Stimulated activated CD4-positive, alpha-beta T cell treated with anti-CD3 and anti-CD28 coated beads, Interleukin-2, amount 100 ng/mL, for 48 hours (primary cell): ENCODE measurements at places on chromosomes 5 and 9.

GRCh38 chr9:33820231-33820745 lies 3.3 kb downstream of the UBE2R2 start:
- DNase-seq = no peak

DNA sequence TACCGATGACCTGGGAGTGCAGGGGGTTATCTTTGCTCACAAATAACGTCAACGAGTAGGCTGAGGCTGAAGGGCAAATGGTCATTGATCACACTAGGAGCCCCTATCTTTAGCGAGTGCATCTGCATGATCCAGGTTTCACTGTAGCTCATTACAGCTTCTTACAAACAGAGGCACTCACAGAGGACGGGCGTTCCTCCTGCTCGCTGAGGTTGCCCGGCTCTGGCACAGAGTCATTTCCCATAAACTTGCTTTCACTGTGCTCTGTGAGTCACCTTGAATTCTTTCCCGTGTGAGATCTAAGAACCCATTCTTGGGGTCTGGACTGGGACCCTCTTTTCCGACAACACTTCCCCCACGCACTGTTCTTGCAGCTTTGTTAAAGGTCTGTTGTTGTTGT lies 1.9 kb upstream of the PAEP start:
- DNase-seq = no peak

GRCh38 chr9:133026426-133026825 lies 4.4 kb upstream of the GTF3C5 start:
- DNase-seq = no peak

DNA sequence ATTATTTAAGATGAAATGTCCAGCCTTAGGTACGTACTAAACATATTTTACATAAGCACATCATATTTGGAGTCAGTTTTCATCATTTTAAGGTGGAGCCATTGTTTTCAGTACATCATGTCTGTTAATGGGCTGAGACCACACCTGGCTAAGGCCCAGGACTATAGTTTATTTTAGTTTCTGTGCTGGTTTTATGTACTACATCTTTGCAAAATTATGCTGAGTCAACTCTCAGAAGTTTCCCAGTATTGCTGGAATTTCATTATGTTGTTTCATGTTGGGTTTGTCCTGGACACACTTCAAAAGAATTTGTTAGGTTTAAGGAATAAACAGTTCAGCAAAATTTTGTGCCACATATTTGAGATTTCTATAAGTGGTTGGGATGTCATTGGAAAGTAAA lies 171.2 kb downstream of the CCDC171 start:
- DNase-seq = no peak

- DNase-seq = no peak
These were observed 176.4 kb downstream of the CD180 start for GRCh38 chr5:67020096-67020615.

DNA sequence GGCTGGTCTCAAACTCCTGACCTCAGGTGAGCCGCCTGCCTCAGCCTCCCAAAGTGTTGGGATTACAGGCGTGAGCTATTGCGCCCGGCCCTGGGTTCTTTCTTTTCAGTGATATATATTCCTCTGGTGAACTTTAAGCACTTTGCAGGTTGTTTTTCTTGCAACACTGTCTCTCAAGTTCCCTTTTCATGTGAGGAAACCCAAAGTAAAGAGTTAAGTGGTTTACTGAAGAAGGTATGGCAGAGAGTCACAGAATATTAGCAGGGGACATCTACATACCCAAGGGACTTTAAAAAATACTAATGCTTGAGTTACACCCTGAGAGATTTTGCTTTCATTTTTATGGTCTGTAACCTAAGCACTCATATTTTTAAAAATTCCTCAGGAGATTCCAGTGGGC lies 6.7 kb upstream of the GAPT start:
- DNase-seq = no peak

DNA sequence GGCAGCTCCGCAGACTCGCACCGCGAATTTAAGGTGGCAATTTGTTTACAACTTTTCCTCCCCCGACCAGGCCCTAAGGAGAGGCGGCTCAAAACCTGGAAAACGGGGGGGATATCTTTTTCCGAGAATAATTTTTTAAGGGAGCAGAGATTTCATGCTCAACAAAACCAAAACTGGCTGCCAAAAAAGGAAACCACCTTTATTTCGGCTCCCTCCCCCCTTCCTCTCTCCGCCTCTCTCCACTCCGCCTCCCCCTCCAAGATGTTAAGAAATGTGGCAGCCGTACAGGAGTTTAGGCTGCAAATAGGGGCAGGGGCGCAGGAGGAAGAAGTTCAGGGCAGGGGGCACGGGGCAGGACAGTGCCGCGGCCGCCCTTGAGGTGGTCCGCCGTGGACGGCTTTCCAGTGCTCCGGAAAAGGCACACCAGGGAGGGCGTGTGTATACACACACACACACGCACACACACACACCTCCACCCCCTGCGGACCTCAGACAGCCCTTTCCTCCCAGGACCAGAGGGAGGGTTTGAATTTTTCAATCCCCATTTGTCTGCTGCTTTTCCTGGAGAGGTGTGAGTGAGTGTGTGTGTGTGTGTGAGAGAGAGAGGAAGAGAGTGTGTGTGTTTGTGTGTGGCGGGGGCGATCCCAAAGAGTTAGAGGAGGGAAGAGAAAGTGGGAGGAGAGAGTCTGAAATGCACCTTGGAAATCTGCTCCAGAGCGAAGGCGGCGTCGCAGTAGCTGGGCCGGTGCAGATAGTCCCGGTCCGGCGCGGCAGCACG lies 9.1 kb downstream of the PTCH1 start:
- DNase-seq = no peak

DNA sequence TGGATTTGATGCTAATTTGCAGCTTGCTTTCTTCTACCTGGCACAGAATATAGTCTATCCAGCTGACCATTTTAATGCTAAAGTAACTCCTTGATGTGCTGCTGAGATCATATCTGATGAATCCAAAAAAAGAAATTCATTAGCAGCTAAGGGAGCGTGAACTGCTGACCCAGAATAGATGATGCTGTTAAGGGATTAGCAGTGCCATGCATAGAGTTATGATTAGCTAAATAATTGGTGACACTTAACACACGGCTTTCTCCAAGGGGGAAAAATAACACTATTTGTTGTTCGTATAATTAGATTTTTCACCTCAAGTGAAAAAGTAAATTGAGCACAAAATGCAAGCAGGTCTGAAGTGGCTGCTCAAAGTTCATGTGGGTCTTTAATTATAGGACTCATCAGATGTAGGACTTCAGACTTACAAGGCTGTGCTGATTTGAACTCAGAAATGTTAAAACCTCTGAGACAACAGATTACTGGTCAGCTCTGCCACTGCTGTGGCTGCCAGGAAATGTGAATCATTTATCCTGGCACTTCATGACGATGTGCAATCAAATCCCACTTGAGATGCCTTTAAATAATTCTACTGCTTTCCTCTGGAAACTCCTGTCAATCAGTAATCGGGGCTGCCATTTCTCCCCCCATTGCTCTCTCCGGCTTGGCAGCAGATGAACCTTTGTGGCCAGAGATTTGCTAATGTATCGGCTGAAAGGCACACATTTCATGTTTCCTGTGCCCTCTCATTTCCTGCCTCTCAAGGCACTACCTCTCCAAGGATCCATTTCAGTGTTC lies 291.6 kb upstream of the C9orf72 start:
- DNase-seq = no peak

DNA sequence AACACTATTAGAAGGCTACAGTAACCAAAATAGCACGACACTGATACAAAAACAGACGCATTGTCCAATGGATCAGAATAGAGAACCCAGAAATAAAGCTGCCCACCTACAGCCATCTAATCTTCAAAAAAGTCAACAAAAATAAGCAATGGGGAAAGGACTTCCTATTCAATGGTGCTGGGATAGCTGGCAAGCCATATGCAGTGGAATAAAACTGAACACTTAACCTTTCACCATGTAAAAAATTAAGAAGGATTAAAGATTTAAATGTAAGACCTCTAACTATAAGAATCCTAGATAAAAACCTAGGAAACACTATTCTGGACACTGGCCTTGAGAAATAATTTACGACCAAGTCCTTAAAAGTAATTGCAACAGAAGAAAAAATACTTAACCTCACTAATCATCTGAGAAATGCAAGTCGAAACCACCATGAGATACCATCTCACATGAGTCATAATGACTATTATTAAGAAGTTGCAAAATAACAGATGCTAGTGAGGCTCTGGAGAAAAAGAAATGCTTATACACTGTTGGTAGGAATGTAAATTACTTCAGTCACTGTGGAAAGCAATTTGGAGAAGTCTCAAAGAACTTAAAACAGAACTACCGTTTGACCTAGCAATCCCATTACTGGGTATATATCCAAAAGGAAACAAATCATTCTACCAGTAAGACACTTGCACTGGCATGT lies 203.3 kb upstream of the CDH9 start:
- no peak for DNase-seq

DNA sequence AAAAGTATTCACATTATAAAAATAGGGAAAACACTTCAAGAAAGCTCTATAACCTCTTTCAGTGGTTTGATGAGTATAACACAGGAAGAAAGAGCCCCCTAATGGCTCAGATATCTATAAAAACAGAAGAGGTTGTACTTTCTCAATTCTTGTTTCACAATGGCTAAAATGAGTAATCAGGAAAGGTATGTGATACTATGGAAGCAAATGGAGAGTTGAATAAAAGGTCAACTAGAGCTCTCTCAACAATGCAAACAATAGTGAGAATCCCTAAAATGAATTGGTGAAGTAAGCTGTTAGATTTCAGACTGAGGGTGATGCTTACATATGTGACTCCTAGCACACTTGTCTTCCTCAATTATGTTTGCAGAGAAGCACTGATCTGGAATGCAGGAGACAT lies 584.6 kb upstream of the CDH18 start:
- no peak for DNase-seq

DNA sequence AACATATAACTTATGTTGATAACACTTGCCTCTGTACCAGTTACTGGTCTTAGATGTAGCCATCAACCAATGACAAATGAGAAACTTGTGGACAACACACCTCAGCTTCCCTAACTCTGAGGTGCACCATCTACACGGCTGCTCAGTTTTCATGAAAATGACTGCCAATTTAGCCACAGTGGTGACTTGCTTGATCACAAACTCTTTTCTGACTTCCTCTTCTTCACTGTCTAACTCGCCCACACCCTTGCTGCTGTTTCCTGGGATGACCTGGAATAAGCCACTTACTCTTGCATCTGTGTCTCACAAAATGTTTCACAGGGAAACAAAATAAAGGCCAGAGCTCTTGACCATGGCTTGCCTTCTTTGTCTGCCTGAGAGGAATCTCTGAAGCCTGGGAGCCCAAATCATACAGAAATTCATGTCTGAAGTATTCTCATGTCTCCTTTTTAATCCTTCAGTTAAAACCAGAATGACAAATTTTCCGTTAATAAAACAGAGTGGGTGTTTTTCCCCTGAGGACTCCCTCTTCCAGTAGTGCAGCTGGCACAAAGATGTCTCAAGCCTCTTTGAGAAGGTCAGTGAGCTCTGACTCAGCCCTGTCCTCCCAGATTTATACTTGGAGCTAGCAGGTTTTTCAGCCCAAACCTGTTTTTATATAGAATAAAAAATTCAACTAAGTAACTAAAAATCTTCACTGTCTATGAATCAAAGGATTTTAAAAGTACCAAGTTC lies 126.5 kb upstream of the PAM start:
- no peak for DNase-seq

DNA sequence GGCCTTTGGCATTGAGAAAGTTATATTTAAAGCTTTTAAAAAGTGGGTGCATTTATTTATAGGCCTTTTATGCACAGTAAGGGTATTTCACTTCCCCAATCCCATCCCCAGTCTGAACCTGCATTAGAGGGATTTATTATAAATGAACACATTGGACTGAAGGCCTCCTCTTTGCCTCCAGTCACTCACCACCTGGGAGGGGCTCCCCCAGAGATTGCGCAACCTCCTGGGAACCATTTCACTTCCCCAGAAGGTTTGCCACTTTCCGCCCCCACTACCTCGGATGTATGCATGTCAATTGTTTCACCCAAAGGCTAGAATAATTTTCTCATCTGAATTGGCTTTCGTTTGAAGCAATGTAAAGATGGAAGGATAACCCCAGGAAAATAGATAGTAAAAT lies 29.8 kb upstream of the VCAN start:
- no peak for DNase-seq

DNA sequence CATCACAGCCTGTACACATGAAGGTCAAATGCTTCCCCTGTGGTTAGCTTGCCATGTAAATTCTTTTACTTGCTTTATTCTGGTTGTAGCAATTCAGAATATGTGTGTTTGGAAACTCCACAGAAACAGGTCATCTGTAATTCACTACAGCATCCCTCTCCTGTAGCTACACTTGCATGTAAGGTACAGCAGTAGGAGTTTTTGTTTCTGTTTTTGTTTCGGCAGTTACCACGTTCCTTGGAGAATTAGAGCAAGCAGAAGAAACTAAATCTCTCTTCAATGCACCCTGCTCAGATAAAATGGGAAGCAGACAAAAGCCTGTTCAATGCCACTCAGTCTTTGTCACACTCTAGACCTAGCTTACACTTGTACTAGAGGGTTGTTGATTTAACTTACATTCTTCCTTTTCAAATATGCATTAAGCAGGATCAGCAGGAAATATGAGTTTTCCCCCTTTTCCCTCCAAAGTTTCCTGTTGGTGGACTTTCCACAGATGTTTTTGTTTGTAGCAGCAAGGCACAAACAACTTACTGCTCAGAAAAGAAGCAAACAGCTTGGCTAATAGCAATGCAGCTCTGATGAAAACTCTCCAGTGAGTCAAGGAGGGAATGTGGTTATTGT lies 80.9 kb downstream of the YIPF5 start:
- DNase-seq = no peak

DNA sequence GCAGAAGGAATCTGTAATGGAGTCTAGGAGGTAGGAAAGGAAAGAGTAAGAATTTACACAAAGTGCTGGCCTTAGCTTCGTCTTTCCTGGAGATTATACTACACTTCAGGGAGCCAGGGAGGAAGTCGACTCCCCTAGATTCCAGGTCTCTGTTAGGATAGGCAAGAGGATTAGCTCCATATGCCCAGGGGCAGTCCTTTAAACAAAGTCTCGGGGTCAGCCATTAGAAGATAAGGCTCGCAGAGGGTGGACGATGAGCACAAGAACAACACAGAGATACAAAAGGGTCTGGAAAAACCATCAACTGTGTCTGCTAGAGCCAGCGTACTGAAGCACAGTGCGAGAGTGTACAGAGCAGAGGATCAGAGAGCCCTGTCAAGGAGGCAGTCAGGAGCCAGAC lies 344.7 kb upstream of the TNC start:
- no peak for DNase-seq

- no peak for DNase-seq
These were observed 343.8 kb upstream of the CHD1 start for GRCh38 chr5:99272576-99272975.
